Mucosa of gallbladder (tissue), 1 donor: ENCODE measurements at places on chromosomes 1 and 21. TPM values are rescaled to one million over a fixed set of nuclear protein-coding genes. Genes with fewer than 3 reads are reported as not detected.

Gene RIPPLY3
- total RNA-seq = 0.20 TPM

Gene KIFAP3
- total RNA-seq = 29.5 TPM

Gene KCNN3
- 3.9 TPM for total RNA-seq

Gene IFI16
- 42.4 TPM for total RNA-seq

Gene KCNT2
- total RNA-seq = 6.0 TPM

Gene NMNAT2
- total RNA-seq = 16.9 TPM

DNA sequence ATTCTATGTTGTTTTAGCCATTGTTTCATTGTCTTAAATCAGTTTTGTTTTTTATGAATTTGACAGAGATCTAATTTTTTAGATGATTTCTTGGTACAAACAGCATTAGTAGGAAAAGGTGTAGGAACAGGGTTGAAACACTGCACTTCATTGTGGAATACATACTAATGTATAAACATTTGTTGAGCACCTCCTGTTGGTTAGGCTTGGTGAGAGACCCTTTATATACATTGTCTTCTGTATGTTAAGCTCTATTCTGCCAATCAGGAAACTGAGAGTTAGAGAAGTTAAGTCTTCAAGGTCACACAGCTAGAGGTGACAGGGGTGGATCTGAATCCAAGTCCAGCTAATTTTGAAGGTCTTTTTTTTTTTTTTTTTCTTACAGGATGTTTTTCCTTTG lies 192.7 kb downstream of the VPS13D start:
- DNase-seq = no peak

DNA sequence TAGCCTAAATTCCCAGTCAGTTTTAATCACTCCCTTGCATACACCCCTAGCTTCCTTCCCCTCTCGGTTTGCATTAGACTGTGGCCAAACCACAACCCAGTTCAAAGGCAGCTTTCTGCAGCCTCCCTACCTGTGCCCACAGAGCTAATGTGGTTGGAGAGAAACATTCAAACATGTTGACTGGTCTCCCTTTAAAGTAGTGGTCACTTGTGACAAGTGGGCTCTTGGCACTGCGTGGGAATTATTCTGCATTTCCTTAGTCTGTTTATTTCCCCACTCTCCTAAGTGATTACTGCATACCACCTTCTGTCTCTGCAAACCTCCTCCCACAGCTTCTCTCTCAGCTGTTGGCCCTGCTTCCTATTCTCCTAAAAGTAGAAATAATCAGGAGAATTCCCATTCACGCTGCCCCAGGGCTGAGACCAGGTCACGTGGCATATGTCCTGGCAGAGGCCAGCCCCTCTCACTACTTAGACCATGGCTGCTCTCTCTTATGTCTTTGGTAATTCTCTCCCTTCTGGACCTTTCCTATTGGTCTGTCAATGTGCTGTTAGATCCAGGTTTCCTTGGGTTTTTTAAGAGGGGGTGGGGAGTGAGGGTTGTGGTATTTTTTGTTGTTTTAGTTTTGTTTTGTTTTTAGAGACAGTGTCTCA lies 38.4 kb upstream of the CD101 start:
- DNase-seq = no peak

GRCh38 chr1:88036345-88037014 lies 647.6 kb upstream of the PKN2 start:
- no peak for DNase-seq

DNA sequence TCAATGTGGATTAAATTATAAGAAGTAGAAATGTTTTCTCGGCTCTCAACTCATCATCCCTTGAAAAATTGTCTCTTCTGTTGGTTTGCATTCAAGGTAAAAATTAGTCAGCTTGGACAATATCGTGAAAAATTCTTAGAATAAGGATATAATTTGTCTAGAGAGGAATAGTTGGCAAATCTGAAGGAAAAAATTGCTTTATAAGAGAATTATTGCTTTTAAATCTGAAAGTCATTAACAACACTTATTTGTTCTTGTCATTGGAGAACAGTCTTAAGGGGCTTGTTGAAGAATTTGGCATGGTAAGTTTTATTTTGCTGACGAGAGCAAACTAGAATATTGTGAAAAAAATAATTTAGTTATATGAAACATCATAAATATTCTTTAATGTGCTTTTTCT lies 26.4 kb downstream of the ANGPTL1 start:
- DNase-seq = no peak

GRCh38 chr1:50346621-50347020 lies 76.6 kb downstream of the DMRTA2 start:
- DNase-seq = no peak

DNA sequence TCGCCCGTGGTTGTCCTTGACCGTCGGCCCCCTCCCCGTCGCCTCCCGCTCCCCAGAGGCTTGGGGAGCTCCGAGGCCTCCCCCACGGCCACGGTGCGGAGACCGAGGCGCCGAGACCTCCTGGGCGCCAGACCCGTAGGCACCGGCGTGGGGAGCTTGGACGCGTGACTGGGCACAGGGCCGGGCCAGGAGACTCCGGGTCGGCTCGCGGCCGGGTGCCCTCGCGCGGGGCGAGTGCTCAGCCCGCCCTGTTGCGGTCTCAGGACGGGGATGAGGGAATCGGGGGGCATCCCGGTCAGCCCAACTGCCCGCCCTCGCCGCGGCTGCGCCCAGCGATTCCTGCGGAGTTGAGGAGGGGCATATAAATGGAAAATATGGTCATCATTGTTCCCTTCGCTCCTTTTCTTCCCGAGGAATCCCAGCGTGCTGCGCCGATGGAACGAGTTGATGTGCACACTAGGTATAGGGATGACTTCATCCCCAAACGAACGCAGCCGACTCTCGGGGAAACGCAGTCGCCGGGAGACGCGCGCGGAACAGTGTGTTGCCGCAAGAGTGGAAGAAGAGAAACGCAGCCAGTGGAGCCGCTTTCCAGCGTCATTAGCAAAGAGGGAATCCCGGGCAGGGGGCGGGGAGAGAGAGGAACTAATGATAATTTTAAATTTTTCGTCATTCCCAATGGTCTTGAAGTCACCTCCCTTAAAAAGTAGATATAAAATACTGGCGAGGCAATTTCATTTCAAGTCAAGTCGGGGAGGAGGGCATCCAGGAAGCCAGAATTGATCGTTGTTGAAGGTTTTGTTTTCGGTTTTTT lies 747 bp upstream of the ENAH start:
- DNase-seq = peak; percentile 64

DNA sequence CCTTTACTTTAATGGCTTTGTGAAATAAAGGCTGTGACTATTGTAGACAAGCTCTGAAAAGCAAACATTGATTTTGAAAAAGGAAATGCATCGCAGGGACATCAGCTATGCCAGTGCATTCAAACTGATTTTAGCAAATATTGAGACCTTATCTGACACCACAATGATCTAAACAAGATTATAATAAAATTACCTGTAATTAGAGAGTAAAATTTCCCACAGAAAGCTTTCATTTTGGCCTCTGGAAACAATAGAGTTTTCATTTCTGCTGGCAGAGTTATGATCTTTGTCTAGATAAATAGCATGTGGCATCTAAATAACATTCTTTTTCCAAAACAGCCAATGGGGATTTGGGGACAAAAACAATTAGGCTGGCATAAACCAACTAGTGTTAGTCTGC lies 650.4 kb upstream of the PRMT6 start:
- no peak for DNase-seq

GRCh38 chr1:156869455-156869854 lies 8.8 kb downstream of the NTRK1 start:
- DNase-seq = no peak

- DNase-seq = no peak
These were observed 85.3 kb downstream of the DHRS3 start for GRCh38 chr1:12532405-12533315.
